ENCODE measurements at places on chromosomes 3 and 15. TPM values are rescaled to one million over a fixed set of nuclear protein-coding genes. Genes with fewer than 3 reads are reported as not detected.

The ZNF80 gene
- polyA plus RNA-seq = not detected

The ERICH6 gene
- polyA plus RNA-seq = 0.19 TPM

The SHC4 gene
- polyA plus RNA-seq = 0.38 TPM

GRCh38 chr3:125055331-125055912 lies 375 bp downstream of the HEG1 start:
- peak; percentile 40 for DNase-seq

The ZMAT3 gene
- polyA plus RNA-seq = 10.0 TPM

GRCh38 chr3:36416599-36416998 lies 36.3 kb downstream of the STAC start:
- DNase-seq = no peak

DNA sequence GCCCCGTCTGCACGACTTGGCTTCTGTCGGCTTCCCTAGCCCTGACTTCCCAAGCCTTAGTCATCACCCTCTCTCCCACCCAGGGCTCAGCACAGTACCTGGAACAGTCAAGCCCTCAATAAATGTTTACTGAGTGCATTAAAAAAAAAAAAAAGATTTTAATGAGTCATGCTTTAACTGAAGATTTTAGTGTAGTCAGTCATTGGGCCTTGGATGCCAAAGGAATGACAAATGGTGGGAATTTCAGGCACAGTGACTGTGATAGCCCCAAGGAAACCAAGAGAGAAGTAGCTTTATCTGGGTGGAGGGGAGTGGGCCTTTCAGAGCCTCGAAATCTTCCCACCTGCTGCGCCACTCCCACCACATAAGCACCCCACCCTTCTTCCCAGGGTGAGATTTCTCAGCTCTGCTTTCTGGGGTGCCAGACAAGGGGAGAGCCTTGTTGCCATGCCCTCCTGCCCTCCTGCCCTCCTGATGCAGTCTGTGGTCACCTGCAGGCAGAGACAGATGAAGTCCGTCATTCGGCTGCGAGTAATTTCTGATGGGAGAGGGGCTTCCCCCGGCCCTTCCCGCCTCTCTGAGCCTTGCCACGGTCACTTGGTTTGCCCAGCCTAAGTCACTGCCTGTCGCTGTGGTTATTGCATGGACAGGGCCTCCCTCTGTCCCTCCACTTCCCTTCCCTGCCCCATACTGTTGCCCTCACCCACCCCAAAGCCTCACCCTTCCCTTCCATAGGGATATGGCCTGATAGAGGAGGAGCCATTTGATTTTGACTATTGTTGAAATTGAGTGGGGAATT lies 41.8 kb downstream of the SMAD3 start:
- no peak for DNase-seq

DNA sequence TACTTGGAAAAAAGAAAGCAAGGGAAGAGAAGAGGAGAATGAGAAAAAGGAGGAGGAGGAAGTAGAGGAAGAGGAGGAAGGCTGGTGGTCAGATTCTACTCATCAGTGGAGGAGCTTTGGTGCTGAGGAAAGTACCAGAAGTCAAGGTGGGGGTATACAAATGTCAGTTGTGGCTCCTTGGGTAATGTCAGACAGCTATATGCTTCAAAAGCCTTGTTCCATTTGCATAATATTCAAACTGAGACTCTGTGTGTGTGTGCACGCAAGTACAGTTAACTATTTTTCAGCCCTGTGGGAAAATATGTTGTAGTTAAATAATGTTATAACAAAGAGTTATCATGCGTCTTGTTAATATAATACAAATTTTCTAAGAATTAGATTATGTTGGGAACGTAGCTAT lies 609.7 kb downstream of the PDCD6IP start:
- no peak for DNase-seq

DNA sequence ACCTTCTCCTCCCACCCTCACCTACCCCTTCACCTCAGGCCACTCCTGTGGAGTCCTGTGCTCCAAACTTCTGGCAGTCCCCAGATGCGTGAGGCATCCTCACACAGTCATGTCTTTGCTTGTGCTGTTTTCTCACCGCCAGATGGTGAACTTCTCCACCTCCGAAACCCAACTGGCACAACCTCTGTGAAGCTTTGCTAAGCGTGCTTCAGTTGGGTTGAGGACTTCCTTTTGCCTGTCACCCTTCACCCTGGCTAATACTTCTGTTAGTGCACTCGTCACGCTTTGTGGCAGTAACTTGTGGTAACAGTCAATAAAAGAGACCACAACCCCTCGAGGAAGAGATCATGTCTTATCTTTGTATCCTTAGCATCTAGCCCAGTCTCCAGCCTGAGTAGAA lies 42.0 kb upstream of the SKOR1 start:
- DNase-seq = no peak

- peak; percentile 56 for DNase-seq
Observed at GRCh38 chr3:12797124-12797891, 828 bp downstream of the CAND2 start.

The RCN2 gene
- 303 TPM for polyA plus RNA-seq

The CORO2B gene
- polyA plus RNA-seq = 1.4 TPM

- DNase-seq = peak; percentile 86
Observed at GRCh38 chr3:60772584-60772983, 478.7 kb downstream of the FHIT start.

The CCR1 gene
- polyA plus RNA-seq = not detected

The TMOD2 gene
- polyA plus RNA-seq = 2.8 TPM

- DNase-seq = no peak
Observed at GRCh38 chr3:31022716-31023115, 128.3 kb upstream of the GADL1 start.

DNA sequence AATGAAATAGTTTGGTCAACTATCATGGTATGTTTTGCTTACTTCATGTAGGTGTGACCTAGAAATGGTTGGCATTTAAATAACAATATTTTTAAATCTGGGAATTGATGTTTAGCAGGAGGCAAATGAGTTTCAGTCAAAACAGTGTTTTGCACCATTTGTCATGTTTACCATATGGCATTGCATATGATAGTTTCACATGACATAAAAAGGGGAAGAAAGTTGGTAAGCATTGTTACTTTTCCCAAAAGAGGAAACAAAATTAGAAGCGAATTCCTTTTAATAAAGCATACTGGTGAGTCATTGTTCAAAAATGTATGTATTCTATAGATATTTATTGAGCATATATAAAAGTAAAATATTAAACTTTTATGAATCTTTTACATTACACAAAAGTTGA lies 2.3 kb downstream of the RNF13 start:
- no peak for DNase-seq

DNA sequence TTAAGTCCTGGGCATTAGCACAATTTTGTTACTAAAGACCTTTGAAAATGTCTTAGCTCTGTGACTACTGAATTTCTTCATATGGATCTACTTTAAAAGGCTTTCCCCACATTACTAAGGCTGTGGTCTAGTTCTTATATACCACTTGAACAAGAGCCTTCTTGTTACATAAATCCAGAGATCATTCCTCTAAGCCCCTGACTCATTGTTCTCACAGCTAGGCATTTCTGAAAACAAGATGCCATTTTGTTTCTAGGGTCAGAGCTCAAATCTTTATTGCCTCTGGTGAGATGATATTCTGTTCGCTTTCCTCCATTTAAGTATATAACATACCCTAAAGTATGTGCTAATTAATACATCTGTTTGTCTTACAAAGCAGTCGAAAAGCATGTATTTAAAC lies 29.8 kb upstream of the LPP start:
- no peak for DNase-seq

DNA sequence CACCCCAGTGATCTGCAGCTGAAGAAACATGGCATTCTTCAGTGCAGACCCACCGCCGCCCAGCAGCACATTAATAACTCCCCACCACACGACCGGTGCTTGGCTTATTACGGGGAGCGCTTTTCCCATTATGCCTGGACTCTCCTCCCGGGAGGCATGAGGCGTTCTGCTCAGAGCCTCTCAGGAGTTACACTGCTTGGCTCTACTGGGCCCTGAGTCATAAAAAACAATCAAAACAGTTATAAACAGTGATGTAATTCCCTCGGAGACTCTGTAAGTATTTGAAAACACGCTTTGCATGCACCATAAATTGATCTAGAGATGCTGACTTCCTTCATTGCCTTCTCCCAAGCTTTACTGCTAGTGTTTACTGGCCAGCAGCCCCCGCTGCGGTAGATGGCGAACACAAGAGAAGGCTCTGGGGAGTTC lies 77.1 kb upstream of the SNRPA1 start:
- no peak for DNase-seq

Data from GM23338 (cell line).